ENCODE measurements at places on chromosomes 3 and 15.

- no peak for DNase-seq
Measured at GRCh38 chr3:10845839-10846656, 30.0 kb downstream of the SLC6A11 start.

DNA sequence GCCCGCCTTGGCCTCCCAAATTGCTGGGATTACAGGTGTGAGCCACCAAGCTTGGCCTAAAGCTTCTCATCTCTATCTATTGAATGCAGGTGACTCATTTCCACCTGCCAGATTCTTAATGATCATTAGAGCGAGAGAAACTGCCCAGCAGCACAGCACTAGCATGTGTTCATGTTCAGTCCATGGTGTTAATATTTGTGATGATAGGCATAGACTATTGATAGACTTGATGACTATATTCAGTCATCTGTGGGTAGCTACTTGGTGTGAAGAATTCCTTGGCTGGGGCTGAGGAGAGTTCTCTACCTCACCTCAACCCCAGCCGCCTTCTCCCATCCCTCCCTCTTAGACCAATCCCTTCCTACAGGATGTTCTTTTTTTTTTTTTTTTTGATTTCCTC, 60.0 kb downstream of the ST6GAL1 start:
- DNase-seq: no peak

- no peak for DNase-seq
Measured at GRCh38 chr15:80457896-80458295, 53.7 kb downstream of the ARNT2 start.

DNA sequence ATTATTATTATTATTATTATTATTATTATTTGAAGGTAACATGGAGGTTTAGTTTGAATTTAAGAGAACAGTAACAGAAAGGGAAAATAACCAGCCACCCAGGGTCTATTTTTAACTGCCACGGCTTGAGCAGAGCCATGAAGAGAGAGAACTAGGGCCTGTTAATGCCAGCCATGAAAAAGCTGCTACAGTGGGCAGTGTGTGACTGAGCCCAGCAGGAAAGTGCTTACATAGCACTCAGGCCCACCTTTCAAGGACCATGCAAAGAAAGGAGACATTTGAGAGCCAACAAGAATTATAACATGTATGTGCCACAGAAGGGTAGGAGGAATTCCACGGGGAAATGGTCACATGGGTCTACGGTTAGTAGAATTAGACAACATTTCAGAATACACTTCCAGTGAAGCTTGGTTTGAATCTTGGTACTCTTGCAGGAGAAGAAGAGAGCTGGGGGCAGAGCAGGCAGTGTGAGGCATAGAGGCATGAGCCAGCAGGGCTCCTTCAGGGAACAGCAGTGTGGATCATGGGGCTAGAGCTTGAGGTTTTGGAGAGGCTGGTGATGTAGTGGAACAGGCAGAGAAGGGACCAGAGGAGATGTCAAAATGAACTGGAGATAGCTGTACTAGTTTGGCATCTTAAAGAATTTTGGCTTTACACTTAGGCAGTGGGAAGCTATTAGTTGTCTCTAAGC, 140.7 kb downstream of the CMSS1 start:
- no peak for DNase-seq

GRCh38 chr15:51199541-51199940, 104.8 kb upstream of the TNFAIP8L3 start:
- no peak for DNase-seq

- DNase-seq: no peak
Measured at GRCh38 chr3:130772129-130772528, 25.5 kb upstream of the PIK3R4 start.

GRCh38 chr15:57881361-57881760, 174.8 kb downstream of the POLR2M start:
- DNase-seq: no peak

GRCh38 chr3:98147179-98147578, at the start of gene OR5H14:
Gene OR5H14 (plus strand): TSS chr3:98147479. CDS start chr3:98149386, 1,907 bp downstream.
- no peak for DNase-seq

GRCh38 chr3:144272680-144273079, 301.1 kb downstream of the DIPK2A start:
- DNase-seq: peak; percentile 47

- DNase-seq: no peak
Measured at GRCh38 chr15:55183679-55184078, 13.1 kb downstream of the RSL24D1 start.

- no peak for DNase-seq
Measured at GRCh38 chr15:41915255-41915994, 21.6 kb upstream of the SPTBN5 start.

GRCh38 chr15:57455929-57456328, 79.6 kb downstream of the CGNL1 start:
- no peak for DNase-seq

DNA sequence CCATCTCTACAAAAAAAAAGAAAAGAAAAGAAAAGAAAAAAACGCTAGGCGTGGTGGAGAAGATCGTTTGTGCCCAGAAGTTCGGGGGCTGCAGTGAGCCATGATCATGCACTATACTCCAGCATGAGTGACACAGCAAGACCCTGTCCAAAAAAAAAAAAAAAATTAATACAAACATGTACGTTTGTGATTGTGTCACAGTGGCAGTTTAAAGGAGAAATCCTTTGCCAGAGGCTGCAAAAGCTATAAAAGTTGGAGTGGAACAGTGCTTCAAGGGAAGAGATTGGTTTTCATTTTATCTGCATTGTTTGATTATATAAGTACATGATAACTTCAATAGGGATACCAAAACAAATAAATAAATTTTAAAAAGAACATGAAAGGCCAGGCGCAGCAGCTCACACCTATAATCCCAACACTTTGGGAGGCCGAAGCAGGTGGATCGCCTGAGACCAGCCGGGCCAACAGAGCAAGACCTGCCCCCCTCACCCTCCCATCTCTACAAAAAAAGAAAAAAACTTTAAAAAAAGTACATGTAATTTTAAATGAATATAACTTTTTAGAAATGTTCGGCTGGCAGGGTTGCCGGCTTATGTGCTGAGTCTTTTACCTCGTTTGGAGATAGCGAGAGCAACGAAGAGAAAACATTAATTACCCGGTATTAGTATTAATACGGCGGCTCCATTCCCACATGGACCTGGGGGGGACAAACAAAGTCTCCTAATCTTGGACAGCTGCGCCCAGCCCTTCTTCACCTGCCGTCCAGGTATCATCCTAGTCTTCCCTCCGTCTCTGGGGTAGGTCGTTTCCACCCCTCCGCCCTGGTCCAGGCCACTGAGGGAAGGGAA, 573 bp upstream of the DIS3L start:
- DNase-seq: no peak

GRCh38 chr3:122066331-122067213, 11.4 kb downstream of the CD86 start:
- no peak for DNase-seq

- DNase-seq: no peak
Measured at GRCh38 chr3:130707902-130708601, 38.6 kb downstream of the PIK3R4 start.

- DNase-seq: no peak
Measured at GRCh38 chr15:52093539-52094510, 18.8 kb downstream of the BCL2L10 start.

- DNase-seq: no peak
Measured at GRCh38 chr15:62901909-62902546, 140.5 kb upstream of the TPM1 start.

- DNase-seq: no peak
Measured at GRCh38 chr15:88126695-88127431, 129.7 kb downstream of the NTRK3 start.

GRCh38 chr3:153856932-153857331, 264.3 kb upstream of the ARHGEF26 start:
- DNase-seq: no peak

GRCh38 chr15:40990789-40991188, 37.5 kb downstream of the CHAC1 start:
- no peak for DNase-seq

- DNase-seq: no peak
Measured at GRCh38 chr15:56716334-56716733, 17.0 kb downstream of the ZNF280D start.

DNA sequence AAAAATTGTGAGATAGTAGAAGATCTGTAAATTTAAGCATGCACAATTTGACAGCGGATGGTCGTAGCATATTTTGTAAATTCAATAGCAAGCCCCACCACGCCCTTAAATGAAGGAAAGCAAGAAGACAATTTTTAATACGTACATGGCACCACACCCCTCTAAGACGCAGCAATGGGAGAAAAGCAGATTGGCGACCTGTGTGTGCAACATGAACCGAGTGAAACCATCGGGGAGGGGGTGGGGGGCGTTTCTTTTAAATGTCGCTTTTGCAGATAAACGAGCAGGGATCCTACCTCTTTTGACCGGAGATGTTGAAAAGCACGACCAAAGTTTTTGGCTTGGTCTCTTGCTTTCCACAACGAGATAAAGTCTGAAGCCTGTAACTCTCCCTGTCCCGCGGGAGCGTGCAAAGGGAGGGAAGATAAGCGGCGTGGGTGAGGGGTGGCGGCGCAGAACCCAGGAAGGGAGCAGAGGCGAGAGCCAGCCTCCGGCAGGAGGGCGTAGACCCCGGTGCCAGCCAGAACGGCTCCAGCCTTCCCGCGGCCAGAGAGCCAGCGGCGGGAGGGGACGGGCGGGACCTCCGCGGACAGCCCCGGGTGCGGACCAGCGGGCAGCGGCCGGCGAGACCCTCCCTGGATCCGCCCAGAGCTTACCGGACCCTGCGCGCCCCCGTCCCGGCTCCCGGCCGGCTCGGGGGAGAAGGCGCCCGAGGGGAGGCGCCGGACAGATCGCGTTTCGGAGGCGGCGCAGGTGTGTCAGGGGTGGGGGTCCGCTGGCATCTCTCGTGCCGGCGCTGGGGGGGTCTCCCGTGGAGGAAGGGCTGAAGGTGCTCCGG, at the start of gene CHL1:
TSS of gene CHL1 (plus strand) at position 453 of the 838 bp plus-strand sequence. CDS start 123,014 bp downstream, outside the sequence.
- DNase-seq: no peak

GRCh38 chr3:43468133-43468532, 153.7 kb downstream of the ANO10 start:
- no peak for DNase-seq

DNA sequence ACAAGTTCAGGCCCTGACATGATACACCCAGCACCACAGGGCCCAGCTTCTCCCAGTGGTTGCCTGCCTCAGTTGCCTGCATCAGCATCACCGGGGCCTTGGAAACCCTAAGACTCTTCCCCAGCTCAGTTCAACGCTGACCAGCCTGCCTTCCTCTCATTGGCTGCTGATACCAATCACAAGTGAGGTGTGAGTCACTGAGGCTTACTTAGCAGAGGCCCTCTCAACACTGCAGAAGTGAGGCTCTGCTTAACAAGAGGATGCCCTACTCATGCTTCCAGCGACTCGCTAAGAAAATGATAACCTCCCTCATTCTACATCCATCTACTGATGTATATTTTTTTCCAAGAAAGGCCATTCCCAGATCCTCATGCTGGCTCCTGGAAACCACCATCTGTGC, 151.9 kb downstream of the ADAMTS17 start:
- no peak for DNase-seq

DNA sequence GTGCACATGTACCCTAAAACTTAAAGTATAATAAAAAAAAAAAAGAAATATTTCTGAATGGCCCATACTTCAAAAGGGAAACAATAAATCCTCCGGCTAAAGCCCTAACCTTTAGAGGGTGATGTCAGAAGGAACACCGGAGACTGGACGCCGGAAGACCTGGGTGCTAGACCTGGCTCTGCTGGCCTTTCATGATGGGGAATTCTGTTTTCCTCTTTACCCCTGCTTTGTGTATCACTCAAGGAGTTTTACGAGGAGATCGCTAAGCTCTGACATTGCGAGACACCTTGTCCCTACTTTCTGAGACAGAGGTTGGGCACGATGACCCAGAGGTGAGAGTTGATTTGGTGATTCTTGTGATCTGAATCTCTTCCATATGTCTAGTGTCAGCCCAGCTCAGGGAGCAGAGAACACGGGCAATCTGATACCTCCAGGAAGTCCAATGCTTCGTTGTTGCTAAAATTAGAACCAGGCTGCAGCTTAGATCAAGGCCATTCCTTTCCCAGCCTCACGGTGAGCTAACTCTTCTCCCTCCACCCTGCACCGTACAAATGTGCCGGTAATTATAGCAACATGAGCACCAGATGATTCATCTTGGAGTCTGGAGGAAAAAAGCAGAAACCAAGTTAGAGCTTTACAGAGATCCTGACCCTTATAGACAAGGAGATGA, 42.0 kb upstream of the CFAP161 start:
- peak; percentile 80 for DNase-seq

GRCh38 chr15:91711384-91712033, 142.0 kb upstream of the SLCO3A1 start:
- no peak for DNase-seq

- no peak for DNase-seq
Measured at GRCh38 chr3:177057768-177058167, 139.5 kb downstream of the TBL1XR1 start.

DNA sequence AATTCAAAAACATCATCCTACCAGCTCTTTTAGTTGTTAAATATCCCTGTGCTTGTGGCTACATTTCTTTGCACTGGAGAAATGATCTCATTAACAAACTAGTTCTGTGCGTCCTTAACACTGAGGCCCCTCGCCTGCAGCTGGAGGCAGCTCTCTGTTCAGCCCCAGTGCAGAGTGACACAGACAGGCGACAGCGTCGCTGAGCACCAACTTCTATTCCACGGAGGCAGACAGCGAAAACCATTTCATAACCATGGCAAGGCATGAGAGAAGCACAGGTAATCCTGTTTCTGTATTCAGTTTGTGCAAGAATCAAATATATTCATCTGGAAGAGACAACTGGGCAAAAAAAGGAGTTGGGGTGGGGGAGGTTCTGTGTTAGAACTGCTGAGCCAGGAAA, 530.7 kb downstream of the ZIC1 start:
- no peak for DNase-seq

DNA sequence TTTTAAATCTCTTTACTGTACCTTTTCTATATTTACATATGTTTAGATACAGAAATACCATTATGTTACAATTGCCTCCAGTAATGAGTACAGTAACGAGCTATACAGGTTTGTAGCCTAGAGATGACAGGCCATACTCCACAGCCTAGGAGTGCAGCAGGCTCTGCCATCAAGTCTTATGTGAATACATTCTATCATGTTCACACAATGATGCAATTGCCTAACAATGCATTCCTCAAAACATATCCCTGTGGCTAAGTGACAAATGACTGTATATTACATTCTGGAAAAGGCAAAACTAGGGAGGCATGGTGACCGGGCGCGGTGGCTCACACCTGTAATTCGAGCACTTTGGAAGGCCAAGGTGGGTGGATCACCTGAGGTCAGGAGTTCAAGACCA, 192.4 kb upstream of the IGF1R start:
- DNase-seq: no peak

DNA sequence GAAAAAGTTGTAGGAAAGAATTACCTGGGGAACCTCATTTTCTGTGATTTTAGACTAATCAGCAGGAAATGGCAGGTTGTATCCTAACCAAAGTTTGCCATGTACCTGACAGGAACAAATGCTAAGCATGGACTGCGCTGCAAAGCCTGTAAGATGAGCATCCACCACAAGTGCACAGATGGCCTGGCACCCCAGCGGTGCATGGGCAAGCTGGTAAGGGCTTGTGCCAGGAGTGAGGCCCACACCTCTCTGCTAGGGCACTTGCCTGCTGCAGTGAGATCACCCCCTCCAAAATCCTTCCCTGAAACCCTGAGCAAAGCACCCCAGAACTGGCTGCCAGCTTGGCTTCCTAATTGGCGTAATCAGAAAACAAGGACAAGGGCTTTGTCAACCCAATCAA, 102.6 kb downstream of the STAC start:
- no peak for DNase-seq

- no peak for DNase-seq
Measured at GRCh38 chr15:101172501-101173071, 79.3 kb downstream of the CHSY1 start.

Data from SHP77 (cell line).